ENCODE measurements at places on chromosomes 1 and 21. TPM values are rescaled to one million over a fixed set of nuclear protein-coding genes. Genes with fewer than 3 reads are reported as not detected.

Gene GBP3
- total RNA-seq, result 4.8 TPM

Gene SPATA46
- not detected for total RNA-seq

Gene ADGRL4
- 6.2 TPM for total RNA-seq

Gene USF1
- total RNA-seq, result 58.5 TPM

Gene CAMK1G
- 77.8 TPM for total RNA-seq

Gene SSR2
- 68.5 TPM for total RNA-seq

Gene AMY1C
- total RNA-seq, result not detected

Data from dorsolateral prefrontal cortex (tissue), 122 donors.